Suprapubic skin (tissue), 4 donors: ENCODE measurements at places on chromosomes 11 and 22.

- no peak for DNase-seq
Observed at GRCh38 chr22:30702856-30703255, 8.2 kb downstream of the OSBP2 start.

DNA sequence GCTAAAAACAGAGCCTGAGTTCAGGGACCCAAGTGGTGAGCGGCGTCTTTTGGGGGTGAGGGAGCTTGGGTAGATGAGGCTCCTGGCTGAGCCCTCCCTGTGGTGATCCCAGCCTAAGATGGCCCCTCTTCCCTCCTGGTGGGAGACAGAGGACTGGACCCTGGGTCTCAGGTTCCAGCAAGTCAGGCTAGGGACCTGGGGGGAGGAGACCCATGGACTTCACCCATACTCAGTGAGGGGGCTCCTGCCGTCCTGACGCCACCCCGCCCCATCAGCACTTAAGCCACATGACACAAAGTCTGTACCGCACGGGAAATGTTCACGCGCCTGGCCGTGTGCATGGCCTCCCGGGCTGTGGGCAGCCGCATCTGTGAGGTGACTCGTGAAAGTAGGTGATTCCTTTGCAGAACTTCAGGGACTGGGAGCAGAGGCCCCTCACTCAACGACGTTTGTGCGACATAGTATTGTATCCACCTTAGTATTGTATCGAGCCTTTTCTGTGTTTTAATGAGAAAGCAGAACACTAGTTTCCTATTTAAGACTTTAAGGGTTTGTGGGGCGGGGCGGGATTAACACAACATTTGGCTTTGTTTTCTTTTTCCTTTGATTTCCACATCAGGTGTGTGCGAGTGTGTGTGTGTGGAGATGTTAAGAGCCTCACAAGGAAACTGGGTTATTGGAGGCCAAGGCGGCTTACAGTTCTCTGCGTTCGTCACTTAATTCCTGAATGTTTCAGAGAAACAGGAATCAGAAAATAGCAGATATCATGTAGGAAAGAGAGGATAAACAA lies 18.4 kb upstream of the TMEM191C start:
- peak; percentile 63 for DNase-seq

- DNase-seq: peak; percentile 88
Observed at GRCh38 chr11:35927682-35928081, 16.2 kb upstream of the LDLRAD3 start.

GRCh38 chr11:119346605-119347004 lies at the start of gene MFRP:
MFRP (minus strand) TSS chr11:119346705; CDS start chr11:119346513, 192 bp downstream.
- DNase-seq: no peak

DNA sequence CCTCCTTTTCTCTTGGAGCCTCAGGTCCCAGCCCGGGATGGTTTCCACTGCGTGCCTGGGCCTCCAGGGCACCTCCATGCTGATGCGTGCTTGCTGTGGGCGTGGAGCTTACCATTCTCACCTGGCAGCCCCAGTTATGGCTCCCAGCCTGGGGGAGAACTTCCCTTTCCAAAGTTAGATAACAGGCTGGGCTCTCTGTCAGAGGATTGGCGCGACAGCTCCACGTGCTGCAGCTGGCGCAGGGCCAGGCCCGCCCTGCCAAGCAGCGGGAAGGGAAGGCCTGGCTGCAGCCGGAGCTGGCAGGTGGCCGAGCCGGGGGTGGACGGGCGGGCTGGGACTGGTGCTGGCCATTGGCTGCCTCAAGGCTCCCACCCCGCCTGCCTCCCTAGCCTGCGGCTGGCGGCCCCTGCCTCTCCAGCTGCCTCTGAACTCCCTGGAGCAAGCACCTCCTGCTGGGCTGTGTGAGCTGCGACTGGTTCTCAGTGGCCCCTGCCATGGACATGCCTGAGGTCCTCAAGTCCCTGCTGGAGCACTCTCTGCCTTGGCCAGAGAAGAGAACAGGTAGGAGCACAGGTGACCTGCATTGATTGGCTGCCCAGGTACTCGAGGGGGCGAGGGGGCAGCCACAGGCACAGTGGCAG lies 14.6 kb upstream of the TEF start:
- peak; percentile 96 for DNase-seq

- DNase-seq: no peak
Observed at GRCh38 chr11:73157101-73158010, 15.2 kb upstream of the FCHSD2 start.

GRCh38 chr11:113426686-113427085 lies 39.1 kb downstream of the ANKK1 start:
- no peak for DNase-seq

DNA sequence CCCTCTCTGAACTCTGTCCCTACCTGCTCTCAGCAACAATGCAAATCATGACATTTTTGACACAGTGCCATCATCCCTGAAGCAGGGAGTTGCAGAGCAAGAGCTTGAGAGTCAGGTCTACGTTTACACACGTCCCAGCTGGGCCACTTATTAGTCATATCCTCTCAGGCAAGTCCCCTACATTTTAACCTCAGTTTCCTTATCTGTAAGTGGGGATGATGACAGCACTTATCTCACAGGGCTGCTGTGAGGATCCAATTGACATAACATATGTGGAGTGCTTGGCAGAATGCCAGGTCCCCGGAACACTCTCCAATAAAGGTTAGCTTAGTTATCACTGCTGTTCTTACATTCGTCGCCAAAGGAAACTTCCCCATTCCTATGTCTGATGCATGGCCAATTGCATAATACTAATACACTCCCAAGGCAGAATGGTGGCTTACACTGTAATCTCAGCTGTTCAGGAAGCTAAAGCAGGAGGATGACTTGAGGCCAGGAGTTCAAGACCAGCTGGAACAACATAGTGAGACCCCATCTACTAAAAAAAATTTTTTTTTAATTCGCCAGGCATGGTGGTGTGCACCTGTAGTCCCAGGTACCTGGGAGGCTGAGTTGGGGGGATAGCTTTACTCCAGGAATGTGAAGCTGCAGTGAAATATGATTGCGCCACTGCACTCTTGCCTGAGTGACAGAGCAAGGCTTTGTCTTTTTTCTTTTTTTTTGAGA lies 16.6 kb downstream of the ASCC2 start:
- DNase-seq: peak; percentile 82

GRCh38 chr11:35619116-35619854 lies 1.0 kb downstream of the FJX1 start:
- DNase-seq: peak; percentile 65

- no peak for DNase-seq
Observed at GRCh38 chr11:102306817-102307726, 10.2 kb upstream of the BIRC3 start.

DNA sequence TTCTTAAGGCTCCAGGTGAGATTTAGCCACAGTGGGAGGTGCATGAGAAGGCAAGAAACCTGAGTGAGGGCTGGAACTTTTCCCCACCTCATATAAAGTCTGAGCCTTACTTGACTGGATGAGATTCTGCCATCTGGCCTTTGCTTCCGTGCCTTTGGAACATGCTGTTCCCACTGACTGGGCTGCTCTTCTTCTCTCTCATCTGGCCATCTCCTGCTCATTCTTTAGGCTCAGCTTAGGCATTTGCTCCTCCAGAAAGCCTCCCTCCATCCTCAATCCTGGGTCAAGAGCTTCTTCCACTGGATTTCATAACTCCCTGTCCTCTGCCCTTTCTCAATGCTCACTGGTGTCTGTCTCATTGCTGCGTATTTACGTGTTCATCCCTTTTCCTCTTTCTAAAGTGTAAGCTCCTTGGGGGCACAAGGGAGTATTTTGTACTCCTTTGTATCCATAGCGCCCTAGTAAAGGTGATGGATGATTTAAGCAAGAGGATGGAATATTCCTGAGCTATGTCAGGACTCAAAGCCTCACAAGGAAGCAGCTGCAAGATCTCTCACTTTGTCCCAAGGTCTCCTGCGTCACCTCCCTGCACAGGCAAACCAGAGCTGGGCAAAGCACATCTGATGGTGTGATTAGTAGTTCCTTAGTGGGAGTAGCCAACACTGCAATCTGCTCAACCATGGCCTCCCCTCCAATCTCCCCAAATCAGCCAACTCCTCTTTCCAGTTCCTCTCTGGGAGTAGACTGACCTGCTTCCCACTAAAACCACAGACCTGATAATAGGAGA lies 15.3 kb downstream of the HSPA8 start:
- peak; percentile 47 for DNase-seq

DNA sequence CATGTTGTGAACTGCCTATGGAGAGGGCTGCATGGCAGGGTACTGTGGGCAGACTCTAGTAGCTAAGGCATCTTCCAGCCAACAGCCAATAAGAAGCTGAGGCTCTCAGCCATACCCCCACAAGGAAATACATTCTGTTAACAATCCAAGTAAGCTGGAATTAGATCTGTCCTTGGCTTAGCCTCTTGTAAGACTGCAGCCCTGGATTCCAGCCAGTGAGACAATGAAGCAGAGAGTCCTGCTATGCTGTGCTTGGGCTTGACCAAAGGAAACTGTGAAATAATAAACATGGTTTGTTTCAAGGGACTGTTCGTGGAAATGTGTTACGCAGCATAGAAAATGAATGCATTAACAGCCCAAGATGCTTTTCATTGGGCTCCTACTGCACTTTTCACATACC lies 1097.4 kb upstream of the CCDC90B start:
- DNase-seq: no peak

DNA sequence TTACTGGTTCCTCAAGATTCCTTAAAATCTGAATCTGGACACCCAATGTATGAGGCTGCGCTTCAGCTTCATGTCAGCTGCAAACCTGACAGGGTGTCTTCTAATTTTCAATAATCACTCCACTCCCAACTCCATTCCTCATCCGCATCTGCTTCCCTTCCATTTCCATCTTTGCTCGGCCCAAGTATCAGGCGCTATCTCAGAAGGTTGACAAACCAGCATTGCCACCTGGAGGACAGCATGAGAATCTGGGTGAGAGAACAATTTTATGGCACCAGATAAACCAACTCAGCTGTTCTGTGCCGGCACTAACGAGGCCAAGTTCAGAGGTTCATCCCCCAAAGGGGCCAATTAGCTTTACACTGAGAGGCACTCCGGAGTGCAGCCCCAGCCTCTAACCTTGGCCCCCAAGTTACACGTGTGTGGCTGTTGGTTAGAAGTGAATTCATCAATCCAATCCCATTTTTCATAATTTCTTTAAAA lies 79.1 kb upstream of the LMO2 start:
- DNase-seq: peak; percentile 81

DNA sequence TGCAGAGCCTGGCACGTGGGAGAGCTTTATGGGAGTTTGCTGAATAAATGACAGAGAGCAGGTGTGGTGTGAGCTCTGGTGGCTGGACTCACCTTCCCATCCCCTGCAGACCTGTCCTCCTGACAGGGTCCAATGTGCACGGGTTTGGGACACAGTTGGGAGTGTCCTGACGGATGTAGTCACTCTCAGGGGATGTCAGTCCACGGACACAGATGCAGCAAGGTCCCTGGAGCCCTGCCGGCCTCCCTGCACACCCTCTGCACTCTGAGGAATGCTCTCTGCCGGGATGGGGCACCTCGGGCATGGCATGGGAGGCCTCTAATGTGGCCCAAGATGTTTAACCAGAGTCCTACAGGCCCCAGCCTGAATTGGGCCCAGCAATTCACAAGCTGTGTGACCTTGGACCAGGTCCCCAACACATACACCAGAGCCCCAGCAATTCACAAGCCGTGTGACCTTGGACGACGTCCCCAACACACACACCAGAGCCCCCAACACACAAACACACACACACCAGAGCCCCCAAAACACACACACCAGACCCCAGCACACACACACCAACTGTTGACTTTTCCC lies 30.0 kb upstream of the RFPL3 start:
- DNase-seq: no peak

DNA sequence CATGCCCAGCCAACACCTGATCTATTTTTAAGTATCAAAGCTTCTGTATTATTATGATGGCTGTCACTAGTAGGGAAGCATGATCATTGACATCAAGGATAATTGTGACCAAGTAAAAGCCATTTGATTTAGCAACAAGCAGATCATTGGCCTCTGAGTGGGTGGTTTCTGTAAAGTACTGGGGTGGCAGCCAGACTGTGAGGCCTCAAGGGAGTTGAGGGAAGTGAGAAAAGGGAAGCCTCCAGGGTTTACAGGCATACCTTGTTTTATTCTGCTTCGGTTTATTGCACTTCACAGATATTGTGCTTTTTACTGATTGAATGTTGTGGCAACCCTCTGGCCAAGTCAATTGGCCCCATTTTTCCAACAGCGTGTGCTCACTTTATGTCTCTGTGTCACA lies 60.1 kb downstream of the PRR5L start:
- DNase-seq: no peak

- DNase-seq: no peak
Observed at GRCh38 chr22:48699511-48699910, 1128.2 kb downstream of the BRD1 start.

GRCh38 chr11:76322540-76322939 lies 58.4 kb downstream of the THAP12 start:
- DNase-seq: no peak

DNA sequence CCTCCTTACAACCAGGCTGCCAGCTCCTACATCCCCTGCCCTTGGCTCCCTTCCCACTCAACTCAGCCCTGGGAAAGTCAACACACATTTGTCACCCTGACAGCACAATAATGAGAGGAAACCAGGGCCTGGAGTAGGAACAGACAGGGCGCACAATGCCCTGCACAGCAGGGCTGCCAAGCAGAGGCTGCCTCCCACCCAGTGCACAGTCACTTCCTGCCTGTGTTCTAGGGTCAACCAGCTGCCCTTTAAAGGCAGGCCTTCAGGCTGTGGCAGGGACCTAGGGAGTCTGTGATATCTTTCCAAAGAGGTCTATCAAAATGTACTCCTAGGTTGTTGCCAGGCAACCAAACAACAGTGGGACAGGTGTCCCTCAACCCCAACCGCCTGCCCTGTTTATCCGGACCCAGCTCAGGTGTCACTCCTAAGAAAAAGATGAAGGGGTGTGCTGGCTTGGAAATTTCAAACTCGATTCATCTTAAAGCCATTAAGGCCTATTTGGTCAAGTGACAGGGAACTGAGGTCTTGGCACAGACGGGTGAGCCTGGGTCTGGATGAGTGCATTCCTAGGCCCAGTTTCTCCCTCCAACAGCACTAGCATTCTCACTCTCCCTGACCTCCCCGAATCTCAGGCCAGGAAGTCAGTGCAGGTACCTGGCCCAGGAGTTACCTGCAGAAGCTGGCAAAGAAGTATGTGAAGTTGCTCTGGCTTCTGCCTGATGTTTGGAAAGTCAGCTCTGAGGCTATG lies 110.3 kb upstream of the PITPNB start:
- DNase-seq: no peak

DNA sequence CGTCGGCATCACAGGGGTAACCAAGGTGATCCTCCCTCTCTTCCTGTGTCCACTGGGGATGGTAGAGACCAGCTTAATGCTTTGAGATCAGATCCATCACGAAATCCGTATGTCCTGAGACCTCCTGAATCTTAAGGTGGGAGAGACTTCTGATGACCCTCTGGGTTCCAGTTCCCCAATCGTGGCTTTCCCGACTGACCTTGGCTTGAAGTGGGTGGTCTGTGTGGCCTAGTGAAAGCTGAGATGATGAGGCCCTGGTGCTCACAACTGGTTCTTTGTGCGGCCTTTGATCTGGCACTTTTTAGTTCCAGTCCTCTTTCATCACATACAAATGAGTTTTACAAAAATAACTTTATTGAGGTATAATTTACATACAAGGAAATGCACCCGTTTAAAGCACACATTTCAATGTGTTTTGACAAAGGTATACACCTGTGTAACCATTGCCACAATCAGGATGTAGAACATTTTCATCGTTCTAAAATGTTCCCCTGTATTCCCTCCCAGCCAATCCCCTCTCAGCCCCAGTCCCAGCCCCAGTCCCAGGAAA lies 6.1 kb downstream of the MIAT start:
- DNase-seq: no peak
